ENCODE measurements at places on chromosomes 2 and 18.

DNA sequence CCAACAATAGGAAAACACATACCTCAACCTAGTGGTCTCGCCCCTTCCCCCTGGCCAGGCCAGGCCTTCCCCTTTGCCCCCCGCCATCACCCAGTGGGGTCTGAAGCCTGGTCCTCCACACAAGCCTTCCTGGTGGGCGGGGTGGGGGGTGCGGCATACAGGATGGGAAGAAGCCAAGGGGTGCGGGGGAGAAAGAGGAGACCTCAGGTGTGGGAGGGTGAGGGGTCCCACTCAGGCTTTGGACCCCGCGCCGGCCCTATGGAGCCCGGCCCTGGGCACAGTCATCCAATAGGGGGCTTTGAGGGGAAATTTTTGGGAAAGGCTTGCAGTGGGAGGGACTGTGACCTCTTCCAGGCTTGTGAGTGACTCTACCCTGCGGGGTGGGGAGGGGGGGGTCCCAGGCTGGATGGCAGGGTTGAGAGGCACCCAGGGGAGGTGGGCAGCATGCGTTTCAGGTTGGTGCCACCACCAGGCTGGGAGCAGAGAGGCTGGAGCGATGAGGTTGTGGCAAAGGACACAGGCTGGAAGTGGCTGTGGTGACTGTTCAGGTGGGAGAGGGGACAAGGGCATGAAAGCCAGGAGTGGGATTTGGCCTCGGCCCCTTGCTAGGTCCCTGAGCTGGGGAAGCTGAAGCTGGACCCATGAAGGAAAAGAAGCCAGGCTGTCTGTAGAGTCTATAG lies 1.3 kb downstream of the SLC66A3 start:
- no peak for DNase-seq

DNA sequence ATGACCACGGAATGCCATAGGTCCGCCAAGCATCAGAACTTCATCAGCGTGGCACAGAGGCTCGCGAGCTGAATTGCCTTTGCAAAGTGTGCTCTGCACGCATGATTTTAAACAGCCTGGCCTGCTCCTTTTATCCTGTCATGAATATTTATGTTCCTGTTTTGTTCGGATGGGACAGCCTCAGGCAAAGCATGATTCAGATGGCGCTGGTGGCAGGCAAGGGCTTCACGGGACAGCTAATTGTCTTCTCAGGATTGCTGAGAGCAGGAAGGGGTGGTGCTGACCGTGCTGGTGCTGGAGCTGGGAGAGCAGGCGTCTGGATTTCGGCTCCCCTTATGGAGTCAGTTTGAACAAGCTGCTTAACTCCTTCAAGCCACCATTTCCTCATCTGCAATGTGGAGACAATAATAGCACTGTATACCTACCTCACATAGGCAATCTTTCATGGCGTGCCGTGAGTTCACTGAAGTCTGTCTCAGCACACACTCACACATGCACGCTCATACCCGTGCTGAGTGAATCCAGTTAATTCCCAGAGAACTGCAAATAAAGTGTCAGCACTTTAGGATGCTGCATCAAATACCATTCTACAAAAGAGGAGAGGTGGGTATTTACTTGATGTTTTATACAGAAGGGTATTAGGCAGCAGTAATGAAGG lies 79.7 kb upstream of the APCDD1 start:
- no peak for DNase-seq

GRCh38 chr2:128362176-128362888 lies 43.7 kb upstream of the HS6ST1 start:
- no peak for DNase-seq

- DNase-seq = peak; percentile 5
Observed at GRCh38 chr18:6219116-6219717, 195.5 kb downstream of the L3MBTL4 start.
